T-helper 9 cell (primary cell): ENCODE measurements at places on chromosomes 2 and 18.

DNA sequence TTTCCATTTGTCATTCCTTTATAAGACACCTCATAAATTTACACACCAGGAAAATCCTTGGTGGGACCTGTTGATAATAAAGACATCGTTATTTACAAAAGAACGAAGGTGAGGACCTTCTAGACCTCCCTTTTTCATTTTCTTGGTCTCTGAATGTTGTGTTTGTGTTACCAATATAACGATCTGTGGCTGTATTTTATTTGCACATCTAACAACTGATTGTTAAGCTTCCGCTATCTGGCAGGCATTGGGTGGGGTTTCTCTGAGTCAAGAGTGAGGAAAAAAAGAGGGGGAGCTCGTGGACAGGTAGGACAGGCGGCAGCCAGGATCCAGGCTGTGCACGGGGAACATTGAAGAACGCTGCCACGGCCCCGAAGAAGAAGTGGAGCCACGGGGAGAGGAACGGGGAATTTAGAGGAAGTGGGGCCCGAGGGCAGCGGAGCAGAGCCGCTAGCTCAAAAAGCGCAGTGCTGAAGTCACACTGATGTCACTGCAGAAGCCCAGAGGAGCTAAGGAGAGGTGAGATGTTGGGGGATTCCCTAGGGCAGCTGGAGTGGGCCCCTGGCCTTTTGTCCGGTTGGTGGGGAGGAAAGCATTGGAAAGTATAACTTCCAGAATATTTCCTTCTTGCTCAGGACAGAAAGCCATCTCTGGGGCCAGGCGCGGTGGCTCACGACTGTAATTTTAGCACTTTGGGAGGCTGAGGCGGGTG, 20.9 kb upstream of the DNMT3A start:
- peak; percentile 48 for DNase-seq

DNA sequence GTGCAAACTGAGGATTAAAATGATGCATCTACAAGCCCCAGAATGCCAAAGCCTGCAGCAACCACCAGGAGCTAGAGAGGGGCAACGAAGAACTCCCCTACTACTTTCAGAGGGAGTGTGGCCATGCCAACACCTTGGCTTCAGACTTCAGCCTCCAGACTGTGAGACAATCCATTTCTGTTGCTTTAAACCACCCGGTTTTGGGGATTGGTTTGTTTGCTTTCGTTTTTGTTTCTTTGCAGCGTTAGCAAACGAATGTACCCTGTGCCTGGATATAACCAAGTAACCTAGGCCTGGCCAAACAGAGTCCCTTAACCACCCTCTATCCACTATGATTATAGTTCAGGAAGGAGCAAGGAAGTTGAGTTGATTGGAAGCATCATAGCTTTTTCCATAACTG, 171.2 kb upstream of the NCK2 start:
- no peak for DNase-seq

DNA sequence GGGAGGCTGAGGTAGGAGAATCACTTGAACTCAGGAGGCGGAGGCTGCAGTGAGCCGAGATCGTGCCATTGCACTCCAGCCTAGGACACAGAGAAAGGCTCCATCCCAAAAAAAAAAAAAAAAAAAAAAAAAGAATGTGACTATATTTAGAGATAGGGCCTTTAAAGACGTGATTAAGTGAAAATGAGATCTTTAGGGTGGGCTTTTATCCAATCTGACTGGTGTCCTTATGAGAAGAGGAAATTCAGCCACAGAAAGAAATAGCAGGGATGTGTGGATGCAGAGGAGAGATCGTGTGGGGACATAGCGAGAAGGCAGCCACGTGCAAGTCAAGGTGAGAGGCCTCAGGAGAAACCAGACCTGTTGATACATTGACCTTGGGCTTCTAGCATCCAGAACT, 69.9 kb upstream of the ACSL3 start:
- no peak for DNase-seq

- no peak for DNase-seq
Measured at GRCh38 chr2:10316860-10317259, 14.2 kb downstream of the HPCAL1 start.

GRCh38 chr2:237459226-237459625, 27.8 kb upstream of the MLPH start:
- no peak for DNase-seq

DNA sequence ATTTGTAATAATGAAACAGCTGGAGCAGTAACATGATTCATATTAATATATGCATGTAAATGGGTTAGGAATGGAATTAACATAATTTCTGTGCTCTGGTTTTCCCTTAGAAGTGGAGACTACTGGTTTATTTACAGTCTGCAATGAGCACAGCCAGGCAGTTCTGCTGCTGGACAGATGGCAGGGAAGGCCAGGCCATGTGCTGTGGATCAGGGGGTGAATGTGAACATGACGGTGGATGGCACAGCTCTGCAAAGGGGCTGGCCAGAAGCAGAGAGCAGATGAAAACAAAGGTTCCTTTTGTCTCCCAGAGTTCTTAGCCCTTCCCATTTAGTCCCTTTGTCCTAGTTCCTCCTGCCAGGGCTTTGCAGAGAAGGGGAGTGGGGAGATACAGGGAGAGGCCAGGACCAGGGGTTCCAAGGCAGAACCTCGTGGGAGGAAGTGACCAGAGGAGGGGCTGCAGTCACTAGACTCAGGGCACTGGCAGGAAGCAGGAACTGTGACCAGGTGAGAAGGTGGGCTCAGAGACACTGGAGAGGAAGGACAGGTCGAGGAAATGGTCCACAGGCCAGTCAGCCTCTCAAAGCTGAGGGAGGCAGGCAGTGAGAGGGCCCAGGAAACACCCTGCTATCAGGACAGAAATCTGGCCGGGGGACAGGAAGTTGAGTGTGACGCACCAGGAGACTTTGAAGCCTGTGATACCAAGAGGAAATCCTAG, 112.9 kb upstream of the ATP8B1 start:
- DNase-seq: no peak

- no peak for DNase-seq
Measured at GRCh38 chr2:118981632-118982031, 39.6 kb downstream of the MARCO start.

DNA sequence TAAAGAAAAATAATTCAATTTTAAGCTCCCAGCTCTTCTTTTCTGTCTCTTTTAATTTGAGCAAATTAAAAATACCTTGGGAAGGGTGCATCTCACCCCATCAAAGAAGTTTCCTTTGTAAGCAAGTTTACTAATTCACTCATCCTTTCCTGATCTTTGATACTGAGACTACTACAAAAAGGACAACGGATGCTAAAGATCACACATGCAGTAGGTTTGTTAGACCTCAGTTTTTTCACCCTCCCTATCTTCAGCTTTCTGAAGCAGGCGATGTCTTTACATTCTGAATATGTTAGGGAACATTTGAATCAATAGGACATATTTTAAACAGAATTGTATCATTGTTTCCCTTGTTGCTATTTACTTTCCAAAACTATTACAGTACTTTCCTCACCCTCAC, 6.0 kb upstream of the HNRNPLL start:
- DNase-seq: no peak

DNA sequence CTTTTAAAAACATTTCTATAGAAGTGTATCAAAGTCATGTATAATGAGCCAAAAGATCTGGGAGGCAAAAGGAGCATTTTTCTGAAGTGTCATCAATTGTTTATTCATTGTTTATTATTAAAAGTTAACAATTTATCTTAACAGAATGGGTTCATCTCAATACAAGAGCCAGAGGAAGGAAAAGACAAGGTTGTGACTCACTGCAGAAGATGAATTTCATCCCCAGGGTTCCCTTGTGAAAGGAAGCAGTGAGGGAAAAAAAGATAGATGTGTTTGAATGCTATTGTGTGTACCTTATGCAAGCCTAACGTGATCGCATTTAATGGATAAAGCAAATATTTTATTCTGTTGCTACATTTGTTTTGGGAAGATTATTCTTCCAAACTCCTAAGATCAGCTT, 286.3 kb downstream of the PIEZO2 start:
- no peak for DNase-seq

DNA sequence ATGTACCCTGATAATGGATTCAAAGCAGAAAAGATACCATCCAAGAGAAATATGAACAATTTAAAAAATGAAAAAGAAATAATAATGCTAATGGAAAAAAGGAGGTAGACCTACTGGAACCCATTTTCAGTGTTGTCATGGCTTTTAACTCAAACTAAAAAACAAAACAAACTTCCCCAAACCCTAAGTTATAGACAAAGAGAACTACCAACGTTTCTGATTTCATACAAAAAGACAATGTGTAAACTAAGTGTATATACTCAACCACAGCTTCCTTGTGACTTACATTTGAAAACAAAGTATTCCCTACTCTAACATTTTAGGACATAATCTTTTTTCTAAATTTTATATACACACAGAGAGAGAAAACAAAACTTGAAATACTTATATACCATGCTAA, 45.9 kb downstream of the ACVR1 start:
- no peak for DNase-seq

GRCh38 chr2:235295831-235296230, 198.0 kb upstream of the AGAP1 start:
- no peak for DNase-seq

DNA sequence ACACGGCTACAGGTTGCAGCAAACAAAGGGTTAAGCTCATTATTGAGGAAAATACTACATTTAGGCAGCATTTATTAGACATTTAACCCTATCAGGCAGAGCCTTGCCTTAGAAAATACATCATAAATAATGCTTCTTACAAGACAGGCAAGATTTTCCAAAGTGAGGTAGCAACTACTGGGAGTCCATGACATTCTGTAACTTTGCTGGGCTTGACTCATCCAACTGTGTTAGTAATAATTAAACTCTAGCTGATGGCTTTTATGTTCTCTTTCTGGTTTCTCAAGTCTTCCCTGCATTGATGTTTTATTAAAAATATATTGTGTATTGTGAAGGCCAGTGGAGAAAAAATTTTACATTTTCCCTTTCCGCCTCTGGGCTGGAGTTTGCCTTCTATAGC, 291.3 kb downstream of the AFF3 start:
- DNase-seq: no peak

DNA sequence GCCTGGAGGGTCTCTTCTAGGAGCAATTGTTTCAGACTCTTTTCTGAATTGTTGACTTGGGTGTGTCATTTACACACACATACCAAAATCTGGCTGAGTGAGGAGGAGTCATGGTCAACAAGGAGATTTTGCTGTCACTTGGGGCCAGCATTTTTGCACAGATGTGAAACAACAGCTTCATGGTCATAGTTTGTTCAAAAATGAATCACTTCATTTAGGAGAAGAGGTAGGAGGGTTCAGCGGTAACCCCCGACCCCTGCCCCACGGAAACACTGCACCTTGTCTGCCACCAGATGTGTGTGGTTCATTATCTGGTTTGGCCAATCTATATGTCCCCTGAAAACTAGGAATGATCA, 42.2 kb downstream of the LBH start:
- DNase-seq: no peak

- no peak for DNase-seq
Measured at GRCh38 chr2:221350616-221351015, 221.5 kb downstream of the EPHA4 start.

- no peak for DNase-seq
Measured at GRCh38 chr2:28343184-28343942, 49.3 kb upstream of the FOSL2 start.

DNA sequence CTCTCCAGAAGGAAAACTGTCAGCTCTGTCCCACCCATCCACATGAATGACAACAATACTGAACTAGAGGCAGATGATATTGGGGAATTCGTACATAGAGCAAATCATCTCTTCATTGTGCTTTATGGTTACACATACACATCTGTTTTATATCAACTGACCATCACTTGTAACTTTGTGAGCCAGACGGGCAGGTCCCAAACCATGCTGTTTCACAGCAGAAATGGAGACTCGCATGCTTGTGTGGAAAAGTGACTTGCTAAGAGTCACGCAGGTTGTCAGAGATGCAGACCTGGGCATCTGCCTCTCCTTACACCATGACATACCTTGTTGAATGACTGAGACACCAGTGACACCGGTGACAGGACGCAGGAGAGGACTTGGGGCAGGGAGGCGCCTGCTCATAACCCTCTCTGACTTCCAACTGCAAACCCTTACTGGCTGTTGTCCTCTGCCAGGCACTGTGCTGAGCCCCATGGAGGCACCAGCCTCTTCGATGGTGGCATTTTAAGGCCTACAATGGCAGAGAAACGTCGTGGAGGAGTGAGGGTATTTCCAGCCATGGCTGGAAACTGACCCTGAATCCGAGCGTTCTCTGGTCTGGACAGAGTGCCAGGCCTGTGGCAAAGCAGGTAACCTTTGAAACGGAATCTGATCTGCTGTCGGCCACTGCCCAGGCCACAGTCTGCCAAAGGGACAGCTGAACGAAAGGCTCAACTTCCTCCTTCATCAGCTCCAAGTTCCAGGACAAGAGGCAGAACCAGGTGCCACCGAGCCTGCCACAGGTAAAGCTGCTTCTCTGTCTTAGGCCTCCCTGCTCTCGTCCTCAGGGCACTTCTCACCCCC, 26.9 kb upstream of the ROCK2 start:
- no peak for DNase-seq

DNA sequence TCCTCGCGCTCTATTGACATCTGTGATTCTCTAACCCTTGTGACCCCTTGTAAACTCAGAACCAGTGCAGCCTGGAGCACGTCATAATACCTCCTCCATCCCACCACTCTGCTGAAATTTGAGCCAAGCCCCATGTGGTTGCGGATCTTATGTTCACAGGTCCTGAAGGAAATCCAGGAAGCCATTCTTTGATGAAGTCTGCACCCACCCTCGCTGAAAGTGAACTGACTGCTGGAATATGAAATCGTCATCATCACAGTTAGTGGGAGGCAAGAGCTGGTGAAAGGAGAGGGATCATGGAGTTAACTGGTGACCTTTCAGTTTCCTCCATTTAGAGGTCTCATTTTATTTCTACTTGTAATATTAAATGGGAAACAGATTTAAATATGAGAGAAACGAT, 21.6 kb downstream of the ZEB2 start:
- DNase-seq: no peak

GRCh38 chr2:112699984-112700667, 20.7 kb upstream of the NT5DC4 start:
- no peak for DNase-seq

- DNase-seq: no peak
Measured at GRCh38 chr2:219739066-219739465, 111.6 kb downstream of the SLC4A3 start.

GRCh38 chr2:215614296-215614695, 178.4 kb upstream of the FN1 start:
- no peak for DNase-seq

GRCh38 chr2:112821682-112822081, 14.9 kb downstream of the IL1B start:
- DNase-seq: no peak

DNA sequence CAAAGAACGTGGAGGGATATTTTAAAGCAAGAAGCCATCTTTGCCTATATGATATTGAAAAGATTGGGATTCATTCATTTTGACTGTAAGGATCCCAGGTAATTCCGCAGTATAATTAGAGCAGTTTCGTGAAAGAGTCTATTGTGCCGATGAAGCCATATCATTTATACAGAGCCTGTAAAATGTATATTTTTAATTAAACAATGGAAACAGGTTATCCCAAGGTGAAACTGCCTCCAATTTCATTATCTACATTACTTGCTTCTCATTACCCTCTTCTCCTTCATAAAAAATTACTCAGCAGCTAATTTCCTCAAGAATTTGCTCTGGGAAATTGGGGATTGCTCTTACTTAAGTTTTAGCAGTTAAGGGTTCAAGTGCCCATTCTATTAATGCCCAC, 444.1 kb downstream of the SOCS6 start:
- DNase-seq: no peak
